Colonic mucosa (tissue), 4 donors: ENCODE measurements at places on chromosomes 2 and 18. TPM values are rescaled to one million over a fixed set of nuclear protein-coding genes. Genes with fewer than 3 reads are reported as not detected.

The ABCA12 gene
- 0.03 TPM for total RNA-seq

The LINC00305 gene
- not detected for total RNA-seq

The VSNL1 gene
- total RNA-seq: 7.4 TPM

DNA sequence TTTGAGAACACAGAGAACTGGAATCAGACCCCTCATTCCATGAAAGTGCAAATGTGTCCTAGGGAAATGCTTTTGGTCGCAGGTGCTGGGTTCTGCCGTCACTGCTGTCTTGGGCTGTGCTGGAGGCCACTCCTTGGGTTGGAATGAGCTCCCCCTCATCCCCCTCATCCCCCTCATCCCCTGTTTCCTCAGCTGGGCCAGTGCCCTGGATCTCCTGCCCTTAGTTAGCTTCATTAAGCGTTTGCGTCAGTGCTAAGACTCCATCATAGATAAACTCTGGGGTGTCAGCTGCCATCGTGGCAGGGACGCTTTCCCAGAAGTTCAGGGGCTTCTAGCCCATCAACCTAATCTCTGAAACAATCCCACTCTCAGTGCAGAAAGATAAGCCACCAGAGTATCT is 97.1 kb upstream of the ZNF516 start:
- H3K4me3 ChIP-seq: no peak overlapping the region
- DNase-seq: no peak
- no peaks in the 10 kb centered on the region for H3K4me1 ChIP-seq
- H3K36me3 ChIP-seq: no peaks in the 10 kb centered on the region
- no peak overlapping the region for H3K27ac ChIP-seq

DNA sequence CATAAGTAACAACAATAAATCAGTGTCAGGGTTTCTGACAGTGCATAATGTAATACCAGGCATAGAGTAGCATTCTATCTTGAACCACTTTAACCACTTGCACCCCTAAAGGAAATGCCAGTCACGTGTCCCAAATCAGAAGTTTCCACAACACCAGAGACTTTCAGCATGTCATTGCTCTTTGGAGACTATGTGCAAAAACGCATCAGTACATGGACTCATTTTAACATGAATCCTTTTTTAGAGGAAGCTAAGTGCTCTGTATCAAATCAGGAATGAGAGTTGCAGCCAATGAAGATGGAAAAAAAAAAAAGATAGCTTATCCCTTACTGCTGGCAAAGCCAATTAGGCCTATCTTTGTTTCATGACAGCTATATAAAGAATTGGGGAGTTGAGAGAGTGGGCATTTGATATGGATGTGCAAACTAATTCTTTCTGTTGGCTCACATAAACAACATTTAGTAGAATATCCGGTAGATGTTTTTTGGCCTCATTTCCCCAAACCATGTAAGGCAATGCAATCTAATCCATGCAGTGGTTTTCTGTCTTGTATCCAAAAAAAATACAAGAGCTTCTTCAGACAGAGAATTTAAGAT is 353.1 kb downstream of the IRS1 start:
- no peak for DNase-seq
- no peak overlapping the region for H3K4me3 ChIP-seq
- no peaks in the 10 kb centered on the region for H3K27me3 ChIP-seq
- H3K4me1 ChIP-seq: no peaks in the 10 kb centered on the region
- H3K36me3 ChIP-seq: no peaks in the 10 kb centered on the region
- H3K27ac ChIP-seq: no peak overlapping the region

GRCh38 chr2:234211797-234212196 is 161.3 kb downstream of the SPP2 start:
- H3K4me1 ChIP-seq: no peaks in the 10 kb centered on the region
- no peaks in the 10 kb centered on the region for H3K27me3 ChIP-seq
- H3K27ac ChIP-seq: no peak overlapping the region
- no peak for DNase-seq
- H3K4me3 ChIP-seq: no peak overlapping the region
- no peaks in the 10 kb centered on the region for H3K36me3 ChIP-seq

DNA sequence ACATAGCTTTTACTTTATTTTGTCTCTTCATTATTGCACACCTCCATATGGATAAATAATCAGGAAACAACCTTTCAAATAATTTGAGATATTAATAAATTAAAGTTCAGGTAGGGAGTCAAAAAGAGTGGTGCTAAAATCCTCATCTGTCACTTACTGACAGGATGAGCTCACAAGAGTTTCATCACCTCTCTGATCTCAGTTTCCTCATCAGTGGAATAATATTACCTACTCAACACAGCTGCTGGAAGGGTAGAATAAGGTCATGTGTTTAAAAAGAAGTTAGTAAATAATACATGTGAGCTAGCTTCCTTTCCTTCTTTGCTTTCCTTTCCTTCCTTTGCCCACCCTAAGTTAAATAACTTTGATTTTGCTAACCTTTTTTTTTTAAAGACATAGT is 61.9 kb downstream of the RDH14 start:
- DNase-seq: no peak
- no peak overlapping the region for H3K27ac ChIP-seq
- no peaks in the 10 kb centered on the region for H3K27me3 ChIP-seq
- H3K4me1 ChIP-seq: no peaks in the 10 kb centered on the region
- H3K4me3 ChIP-seq: no peak overlapping the region
- H3K36me3 ChIP-seq: no peaks in the 10 kb centered on the region
